Activated CD8-positive, alpha-beta memory T cell treated with anti-CD3 and anti-CD28 coated beads for 24 hours (primary cell): ENCODE measurements at places on chromosomes 6 and 20.

GRCh38 chr20:63885264-63886053 is 9.5 kb upstream of the DNAJC5 start:
- no peak for DNase-seq

GRCh38 chr20:2387180-2387577 is 6.5 kb downstream of the TGM6 start:
- DNase-seq = peak; percentile 77

DNA sequence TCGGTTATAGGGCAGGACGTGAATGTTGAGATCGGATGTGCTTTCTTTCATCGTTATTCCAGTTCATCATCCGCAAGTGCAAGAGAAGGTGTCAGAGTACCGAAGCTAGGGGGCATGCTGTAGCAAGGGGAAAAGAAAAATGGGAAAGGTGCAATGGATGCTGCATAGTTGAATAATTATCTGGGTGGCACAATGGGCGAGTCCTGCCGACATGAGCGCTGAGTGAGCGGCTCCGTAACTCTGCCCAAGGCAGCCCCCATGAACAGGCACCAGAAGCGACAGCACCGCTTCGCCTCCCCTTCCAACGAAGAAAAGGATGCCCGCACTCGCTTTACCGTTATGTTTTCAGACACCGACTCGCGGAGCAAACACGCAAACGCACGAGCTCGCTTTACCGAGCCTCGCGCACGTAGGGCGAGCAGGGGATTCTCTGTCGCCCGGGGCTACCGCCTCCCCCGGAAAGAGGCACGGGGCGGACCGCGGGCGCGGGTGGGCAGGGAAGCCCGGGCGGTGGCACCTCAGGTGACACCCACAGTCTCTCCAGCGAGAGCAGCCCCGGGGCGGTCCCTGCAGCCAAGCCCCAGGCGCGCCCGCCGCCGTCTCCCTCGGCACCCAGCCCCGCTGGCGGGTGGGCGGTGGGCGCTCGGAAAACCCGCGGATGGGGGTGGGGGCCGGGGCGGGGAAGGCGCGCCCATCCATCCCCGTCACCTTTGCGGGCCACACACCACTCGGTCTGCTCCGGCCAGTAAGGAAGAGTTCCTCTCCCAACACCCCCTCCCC is 654 bp downstream of the WASF1 start:
- DNase-seq = peak; percentile 82

DNA sequence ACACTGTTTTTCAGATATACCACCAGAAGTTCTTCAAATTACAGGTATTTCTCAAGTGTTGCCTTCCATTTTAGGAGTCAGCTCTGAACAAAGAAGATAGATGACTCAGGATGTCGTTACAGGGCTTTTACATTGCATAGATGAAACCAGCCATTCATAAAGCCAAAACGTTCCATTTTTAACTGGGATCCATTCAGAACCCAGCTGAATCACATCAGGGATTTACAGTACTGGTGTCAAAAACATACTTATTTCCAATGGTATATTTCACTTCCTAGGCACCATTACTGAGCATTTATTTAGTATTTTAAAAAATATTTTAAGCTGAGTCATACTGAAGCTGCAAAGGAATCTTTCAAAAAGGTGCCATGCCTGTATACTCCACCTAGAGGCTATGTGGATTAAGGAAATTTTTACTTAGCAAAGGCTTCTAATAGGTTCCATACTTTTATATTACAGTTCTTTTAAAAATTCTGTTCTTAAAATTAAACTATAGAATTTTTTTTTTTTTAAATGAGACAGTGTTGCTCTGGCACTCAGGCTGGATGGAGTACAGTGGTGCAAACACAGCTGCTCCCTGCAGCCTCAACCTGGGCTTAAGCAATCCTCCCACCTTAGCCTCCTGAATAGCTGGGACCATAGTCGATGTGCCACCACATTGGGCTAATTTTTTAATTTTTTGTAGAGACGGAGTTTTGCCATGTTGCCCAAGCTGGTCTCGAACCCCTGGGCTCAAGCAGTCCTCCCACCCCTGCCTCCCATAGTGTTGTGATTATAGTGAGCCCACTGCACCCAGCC is 2.6 kb downstream of the ASF1A start:
- no peak for DNase-seq

- no peak for DNase-seq
These were observed 97.6 kb upstream of the AKIRIN2 start for GRCh38 chr6:87799651-87800050.

DNA sequence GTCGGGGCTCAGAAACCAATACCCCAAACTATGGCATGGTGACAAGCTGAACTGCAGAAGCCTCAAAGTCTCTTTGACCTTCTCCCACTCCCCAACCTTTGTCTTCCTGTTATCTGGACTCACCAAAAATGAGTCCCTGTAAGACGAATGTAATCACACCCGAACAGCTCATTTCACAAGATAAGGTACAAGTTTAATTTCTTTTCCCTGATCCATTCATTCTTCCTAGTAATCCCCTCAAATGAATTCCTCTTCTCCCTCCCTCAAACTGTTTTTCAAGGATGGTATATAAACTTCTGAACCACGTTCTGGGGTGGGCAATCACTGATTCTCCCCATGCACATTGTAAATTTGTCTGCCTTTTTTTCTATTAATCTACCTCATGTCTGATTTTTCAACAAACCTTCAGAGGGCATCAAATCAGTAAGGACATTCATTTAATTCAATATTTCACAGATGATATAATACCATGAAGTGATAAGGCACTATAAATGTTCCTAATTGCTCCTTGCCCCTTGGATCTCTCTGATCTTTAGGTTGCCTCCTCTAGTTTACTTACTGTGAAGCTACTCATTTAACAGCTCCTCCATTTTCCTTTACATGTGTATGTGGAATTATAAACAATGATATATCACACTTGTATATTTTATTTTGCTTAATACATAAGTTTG is 77.2 kb downstream of the OR2B2 start:
- DNase-seq = no peak

GRCh38 chr20:63067266-63067635 is 60.5 kb upstream of the BHLHE23 start:
- no peak for DNase-seq

DNA sequence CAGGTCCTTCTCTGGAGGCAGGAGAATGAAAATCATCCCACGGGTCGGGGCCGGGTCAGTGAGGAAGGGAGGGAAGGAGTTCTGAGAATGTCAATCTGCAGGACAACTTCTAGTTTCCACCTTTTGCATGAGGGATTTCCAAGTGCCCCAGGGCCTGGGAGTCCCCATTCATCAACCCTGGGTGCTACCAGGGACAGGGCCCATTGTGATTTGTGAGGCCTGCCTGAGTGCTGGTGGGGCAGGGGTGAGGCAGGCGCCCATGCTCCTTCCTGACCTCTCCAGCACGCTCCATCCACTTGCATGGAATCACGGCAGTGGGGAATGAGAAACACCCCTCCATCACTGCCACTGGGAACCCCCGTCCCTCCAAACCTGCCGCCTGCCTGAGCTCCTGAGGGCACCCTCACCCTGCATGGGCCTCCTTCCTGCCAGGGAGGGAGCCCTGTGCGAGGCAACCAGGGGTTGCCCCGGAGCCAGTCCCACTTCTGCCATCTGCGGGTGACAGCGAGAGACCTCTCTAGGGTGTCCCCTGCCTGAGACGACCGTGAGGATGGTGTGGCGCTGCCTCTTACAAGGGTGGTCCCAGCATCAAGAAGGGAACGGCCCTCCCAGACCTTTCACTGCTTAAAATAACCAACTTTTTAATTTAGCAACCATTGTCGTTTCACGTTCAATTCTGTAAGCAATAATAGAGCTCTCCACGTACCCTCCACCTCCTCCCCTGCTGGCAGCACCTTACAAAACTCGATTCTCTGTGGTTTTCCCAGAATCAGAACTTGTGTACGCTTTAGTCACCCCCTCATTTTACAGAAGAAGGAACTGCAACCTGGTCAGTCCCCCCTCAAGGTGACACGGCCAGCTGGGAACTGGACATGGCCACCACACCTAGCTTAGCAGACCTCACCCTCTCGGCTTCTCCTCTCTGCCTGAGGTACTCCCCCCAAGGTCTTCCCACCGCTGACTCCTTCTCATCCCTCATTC is 28.6 kb downstream of the PMEPA1 start:
- DNase-seq = peak; percentile 63

DNA sequence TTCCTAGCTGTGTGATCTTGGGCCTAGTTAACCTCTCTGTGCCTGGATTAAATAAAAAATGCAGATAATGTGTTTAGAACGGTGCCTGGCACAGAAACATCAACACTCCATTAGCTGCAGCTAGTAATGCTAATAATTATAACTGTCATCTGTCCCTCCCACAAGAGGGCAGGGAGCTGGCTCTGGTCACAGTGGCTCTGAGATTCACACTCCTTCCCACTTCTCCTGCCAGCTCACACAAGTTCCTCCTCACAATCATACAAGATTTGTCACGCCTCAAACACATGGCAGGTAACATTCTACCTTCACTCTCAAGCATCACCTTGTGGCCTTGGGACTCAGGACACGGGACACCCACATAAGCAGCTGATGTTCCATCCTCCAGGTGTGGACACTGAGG is 2.4 kb downstream of the ADA start:
- no peak for DNase-seq

DNA sequence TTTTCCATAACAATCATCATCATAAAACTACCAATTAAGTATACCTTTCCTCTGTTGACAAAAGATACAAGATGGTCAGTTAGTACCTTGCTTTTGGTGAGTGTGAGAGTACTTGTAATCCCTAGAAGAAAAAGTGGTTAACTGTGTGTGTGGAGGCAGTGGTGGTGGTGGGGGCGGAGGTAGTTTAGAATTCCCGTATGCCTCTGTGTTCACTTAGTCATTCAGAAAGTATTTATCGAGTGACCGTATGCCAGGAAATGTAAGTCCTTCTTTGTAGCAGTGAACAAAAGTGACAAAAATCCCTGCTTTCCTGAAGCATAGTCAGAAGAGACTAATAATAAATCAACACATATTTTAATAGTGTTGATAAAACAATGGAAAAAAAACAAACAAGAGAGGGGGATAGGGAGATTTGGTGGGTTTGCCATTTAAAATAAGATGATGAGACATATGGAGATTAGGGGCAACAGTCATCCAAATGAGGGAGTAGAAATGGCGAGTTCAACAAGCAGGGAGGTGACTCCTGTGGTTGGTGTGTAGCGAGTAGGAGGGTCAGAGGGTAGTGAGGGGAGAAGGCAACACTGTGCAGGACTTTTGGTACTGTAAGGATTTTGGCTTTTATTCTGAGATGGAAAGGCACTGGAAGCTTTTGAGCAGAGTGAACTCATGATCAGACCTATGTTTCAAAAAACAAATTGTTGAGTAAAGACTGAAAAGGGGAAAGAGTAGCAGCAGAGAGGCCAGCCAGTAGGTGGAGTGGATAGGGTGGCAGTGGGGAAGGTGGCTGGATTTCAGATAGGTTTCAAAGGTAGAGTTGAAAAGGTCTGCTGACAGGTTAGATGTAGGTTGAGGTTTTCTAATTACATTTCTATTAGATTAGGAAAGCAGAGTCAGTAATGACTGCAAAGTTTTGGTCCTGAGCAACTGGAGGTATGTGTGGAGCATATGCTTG is 40.3 kb upstream of the SIM1 start:
- DNase-seq = no peak

DNA sequence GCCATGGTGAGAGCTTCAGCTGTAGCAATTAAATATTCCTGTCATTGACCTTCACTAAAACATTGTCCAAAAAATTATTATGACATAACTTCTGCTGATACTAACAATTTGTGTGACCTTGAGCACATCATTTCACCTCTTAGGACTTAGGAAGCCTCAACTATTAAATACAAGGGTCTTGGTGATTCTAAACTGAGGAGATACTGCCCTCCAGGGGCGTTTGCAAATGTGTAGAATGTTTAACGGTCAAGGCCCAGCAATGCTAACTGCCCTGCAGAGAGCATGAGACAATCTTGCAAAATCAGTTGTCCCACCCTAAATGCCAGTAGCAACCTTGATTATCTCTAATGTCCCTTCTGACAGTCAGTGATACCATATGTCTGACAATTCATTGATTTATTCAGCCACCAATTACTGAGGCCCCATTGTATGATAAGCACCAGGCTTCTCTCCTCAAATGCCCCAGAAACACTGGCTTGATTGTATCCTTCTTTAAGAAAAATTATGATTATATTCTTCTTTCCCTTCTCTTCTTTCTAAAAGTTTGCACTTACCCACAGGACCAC is 284.1 kb upstream of the PLN start:
- DNase-seq = no peak

DNA sequence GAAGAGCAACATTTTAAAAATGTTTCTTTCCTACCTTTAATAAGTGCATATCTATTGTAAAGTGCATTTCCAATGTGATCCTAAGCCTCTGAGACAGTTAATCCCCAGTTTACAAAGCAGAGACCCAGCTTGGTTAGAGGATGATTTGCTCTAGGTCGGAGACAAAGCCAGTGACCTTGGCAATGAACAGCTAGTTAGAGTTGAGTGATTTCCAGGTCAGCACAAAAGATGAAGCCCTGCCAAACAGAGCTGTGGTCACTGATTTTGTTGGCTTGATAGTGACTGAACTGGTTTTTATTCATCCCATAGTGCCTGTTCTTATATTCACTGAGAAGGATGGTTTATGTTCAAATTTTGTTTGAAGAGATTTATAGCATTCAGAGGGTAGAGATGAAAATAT is 56.6 kb upstream of the CD83 start:
- no peak for DNase-seq

GRCh38 chr6:162260027-162260426 is 467.5 kb downstream of the PRKN start:
- no peak for DNase-seq

- DNase-seq = no peak
These were observed 2.0 kb upstream of the CTCFL start for GRCh38 chr20:57526885-57527460.
